Substantia nigra (tissue), 51 donors: ENCODE measurements at places on chromosomes 11 and 22.

GRCh38 chr22:47586038-47586437 lies 823.6 kb downstream of the TBC1D22A start:
- no peak for DNase-seq

- DNase-seq: no peak
Observed at GRCh38 chr11:72687326-72687725, 13.1 kb upstream of the PDE2A start.

- peak; percentile 13 for DNase-seq
Observed at GRCh38 chr22:17266251-17266971, 47.2 kb upstream of the ADA2 start.

DNA sequence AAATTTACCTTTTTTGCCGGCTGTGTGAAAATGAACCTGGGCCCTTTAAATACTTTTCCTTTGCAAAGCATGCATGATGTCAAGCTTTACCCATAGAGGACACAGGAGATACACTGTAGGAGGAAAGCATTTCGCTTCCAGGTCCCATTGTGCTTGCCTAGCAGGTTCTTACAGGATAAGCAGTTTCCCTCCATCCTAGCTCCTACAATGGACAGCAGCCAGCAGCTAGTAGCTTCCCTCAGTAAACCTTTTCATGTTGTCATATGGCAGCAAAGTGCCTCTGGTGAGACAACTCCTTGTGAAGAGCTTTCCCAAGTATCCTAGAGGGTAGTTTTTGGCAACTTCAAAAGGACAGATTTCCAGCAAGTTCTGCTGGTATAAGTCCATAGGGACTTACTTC lies 78.4 kb downstream of the RBFOX2 start:
- DNase-seq: no peak

- no peak for DNase-seq
Observed at GRCh38 chr22:39745789-39746188, 147.8 kb downstream of the ENTHD1 start.
